Left kidney (tissue), 8 donors: ENCODE measurements at places on chromosomes 4 and X.

- no peak for DNase-seq
Observed at GRCh38 chr4:78862314-78862737, 76.9 kb downstream of the PAQR3 start.

GRCh38 chr4:164948975-164949374 is 28.5 kb downstream of the TRIM61 start:
- no peak for DNase-seq

DNA sequence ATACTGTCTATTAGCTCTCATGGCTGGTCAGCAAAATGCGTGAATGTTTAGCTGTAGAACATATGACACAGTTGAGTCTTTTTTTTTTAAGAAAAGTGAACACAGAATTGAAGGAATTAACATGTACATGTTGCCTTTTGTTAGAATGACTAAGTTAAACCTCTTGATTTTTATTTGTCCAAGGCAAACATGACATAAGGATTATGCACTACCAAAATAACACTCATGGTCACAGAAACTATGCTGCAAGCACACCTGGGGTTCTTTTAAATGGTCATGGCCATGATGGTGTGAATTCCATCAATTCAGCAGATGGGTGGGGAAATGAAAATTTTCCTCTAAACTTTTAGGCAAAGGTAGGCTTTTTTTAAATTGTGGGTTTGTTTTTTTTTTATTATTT is 80.1 kb upstream of the CXCL13 start:
- DNase-seq, result no peak

GRCh38 chr4:129322920-129323319 is 227.0 kb downstream of the C4orf33 start:
- DNase-seq, result no peak

- no peak for DNase-seq
Observed at GRCh38 chr4:56768316-56768715, 53.2 kb downstream of the SPINK2 start.
